ENCODE measurements at places on chromosomes 5 and 9.

DNA sequence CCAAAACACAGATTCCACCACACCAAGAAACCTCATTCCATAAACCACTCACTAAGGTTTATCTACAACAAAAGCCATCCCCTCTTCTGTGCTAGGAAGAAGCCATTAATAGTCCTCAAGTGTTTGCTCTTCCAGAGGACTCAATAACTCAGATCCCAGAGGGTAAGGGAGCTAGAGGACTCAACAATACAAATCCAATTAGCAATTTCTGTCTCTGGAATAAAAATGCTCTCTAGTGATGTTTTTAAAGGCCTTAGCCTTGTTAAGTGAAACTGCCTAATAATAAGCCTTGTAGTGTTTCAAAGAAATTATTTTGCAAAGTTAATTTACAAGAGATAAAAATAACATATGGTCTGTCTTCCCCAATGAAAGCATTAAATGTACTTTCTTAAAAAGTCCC is 942.4 kb downstream of the CDH12 start:
- DNase-seq: no peak

GRCh38 chr9:121557581-121558447 is 58.2 kb upstream of the GGTA1 start:
- no peak for DNase-seq

DNA sequence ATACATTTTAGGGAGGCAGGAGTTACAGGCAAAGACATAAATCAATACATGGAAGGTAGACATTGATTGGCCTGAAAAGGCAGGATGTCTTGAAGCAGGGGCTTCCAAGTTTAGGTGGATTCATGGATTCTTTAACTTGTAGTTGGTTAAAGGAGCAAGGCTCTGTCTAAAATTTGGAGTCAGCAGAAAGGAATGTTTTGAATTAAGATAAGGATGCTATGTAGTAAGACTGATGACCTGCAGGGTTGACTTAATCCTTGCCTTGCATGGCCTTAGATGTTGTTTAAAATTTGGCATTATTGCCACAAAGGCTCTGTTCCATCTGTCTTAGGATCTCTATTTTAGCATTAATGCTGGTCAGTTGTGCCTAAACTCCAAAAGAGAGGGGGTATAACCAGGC is 171.3 kb downstream of the C5orf15 start:
- no peak for DNase-seq

- DNase-seq: no peak
Observed at GRCh38 chr5:7845557-7845956, 5.4 kb downstream of the CFAP90 start.

DNA sequence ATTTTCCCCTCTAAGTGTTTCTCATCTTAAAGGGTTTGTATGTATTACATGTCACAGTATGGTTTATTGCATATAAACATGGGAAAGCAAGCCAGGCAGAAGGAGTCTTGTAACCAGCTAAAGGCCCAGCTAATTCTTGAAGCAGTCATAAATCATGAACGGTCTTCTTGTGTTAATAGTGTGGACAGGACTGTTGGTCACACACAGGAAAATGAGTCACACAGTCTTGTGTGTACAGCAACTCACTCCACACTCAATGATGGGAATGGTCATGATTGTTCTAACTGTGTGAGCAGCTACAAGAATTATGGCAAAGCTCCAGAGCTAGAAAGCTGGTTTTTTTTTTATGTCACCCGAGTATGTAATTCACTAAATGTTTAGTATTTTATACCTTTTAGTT is 123.9 kb downstream of the GHR start:
- DNase-seq: no peak

- no peak for DNase-seq
Observed at GRCh38 chr5:13640270-13640669, 304.2 kb downstream of the DNAH5 start.

GRCh38 chr9:89207026-89207425 is 28.4 kb upstream of the SHC3 start:
- no peak for DNase-seq

DNA sequence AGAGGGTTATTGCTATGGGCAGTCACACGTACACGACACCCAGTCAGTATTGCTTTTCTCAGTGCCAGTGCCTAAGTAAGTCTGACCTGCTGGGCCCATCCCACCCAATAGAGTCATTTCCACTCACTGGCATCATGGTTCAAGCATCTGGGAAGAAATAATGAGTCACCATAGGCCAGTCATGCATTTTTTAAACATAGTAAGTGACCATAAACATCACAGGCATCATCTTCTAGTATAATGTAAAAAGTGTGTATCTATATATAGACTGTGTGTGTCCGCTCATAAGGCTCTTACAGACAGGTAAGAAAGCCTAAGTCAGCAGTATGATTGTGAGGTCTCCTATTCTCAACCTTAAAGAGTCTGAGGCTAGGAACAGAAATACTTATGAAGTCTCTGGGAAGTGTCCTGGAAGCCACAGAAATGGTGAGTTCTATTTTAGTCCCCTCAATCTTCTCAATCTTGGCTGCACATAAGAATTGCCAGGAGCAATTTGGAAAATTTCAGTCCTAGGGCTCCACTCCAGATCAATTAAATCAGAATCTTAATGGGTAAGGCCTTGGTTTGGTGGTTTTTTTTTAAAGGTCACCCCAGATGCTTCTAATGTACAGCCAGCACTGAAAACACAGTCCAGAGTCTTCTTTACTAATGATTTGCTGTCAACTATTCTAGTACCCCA is 65.2 kb downstream of the ZNF366 start:
- DNase-seq: no peak

- DNase-seq: no peak
Observed at GRCh38 chr9:93061260-93061751, 2.8 kb downstream of the SUSD3 start.

DNA sequence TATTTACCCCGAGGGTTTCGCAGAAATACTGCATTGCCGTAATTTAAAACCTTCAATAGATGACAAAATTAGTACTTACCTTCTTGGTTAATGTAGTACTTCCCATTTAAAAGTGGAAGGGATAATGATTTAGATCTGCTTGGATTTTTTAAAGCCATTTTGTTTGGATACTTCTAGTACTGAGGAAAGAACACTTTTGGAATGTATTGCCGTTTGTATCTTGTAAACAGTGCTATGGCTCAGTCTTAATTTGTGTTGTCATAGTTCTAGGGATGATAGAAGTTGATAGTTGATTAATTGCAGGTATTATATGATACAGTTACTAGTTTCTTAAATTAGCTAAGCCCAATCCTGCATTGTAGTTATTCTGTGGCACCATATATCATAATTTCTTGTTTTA is 33.1 kb downstream of the TNPO1 start:
- no peak for DNase-seq

- DNase-seq: no peak
Observed at GRCh38 chr5:1897816-1898450, 15.2 kb upstream of the IRX4 start.

GRCh38 chr9:124297551-124297901 is 39.8 kb downstream of the NEK6 start:
- DNase-seq: no peak

GRCh38 chr9:130306823-130307666 is 41.5 kb downstream of the HMCN2 start:
- no peak for DNase-seq

GRCh38 chr9:113989017-113989713 is 88.9 kb downstream of the AMBP start:
- no peak for DNase-seq

DNA sequence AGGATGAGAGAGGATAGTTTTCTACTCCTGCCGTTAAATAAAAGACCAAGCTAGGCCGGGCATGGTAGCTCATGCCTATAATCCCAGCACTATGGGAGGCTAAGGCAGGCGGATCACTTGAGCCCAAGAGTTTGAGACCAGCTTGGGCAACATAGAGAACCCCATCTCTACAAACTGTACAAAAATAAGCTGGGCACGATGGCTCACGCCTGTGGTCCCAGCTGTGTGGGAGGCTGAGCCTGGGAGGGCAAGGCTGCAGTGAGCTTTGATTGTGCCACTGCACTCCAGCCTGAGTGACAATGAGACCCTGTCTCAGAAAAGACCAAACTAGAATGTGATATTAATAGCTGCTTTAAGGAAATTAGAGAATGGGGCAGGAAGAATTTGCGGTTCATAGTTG is 158.4 kb downstream of the NIPBL start:
- no peak for DNase-seq

- DNase-seq: no peak
Observed at GRCh38 chr9:98584059-98584458, 124.7 kb downstream of the GABBR2 start.

DNA sequence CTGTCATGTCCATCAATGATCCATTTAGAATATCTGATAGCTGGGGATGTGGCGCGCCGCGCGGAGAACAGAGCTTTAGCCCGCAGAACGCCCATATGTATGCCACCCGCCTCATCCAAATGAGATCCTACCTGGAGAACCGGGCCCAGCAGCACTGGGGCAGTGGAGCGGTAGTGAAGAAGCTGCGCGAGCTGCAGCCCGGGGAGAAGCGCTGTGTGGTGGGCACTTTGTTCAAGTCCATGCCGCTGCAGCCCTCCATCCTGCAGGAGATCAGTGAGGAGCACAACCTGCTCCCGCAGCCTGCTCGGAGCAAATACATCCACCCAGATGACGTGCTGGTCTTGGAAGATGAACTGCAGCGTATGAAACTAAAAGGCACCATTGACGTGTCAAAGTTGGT is 313.7 kb downstream of the NR2F1-AS1 start:
- DNase-seq: no peak

GRCh38 chr9:126707083-126707482 is 93.4 kb downstream of the LMX1B start:
- no peak for DNase-seq

DNA sequence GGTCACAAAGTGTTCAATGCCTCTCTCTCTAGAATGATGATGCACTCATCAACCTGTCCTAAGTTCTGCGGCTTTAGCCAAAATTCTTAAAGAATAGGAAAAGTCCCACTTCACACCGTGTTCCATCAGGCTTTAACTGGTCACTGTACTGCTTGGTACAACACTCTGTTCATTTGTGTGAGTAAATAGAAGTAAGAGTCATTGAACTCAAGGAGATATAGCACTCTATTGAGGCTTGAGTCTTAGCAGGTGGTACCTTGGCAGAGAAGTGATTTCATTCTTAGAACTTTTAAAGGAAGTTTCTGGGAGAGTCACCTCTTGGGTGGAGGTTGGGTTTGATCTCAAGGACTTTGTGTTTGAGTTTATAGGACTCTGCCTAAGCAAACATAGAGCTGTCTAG is 92.6 kb downstream of the TENT4A start:
- no peak for DNase-seq
